Fibroblast of the aortic adventitia (primary cell): ENCODE measurements at places on chromosomes 16 and 17. TPM values are rescaled to one million over a fixed set of nuclear protein-coding genes. Genes with fewer than 3 reads are reported as not detected.

WNT9B gene
- total RNA-seq = 0.09 TPM in 1 of 2 replicates, not detected in the other

GRCh38 chr16:69384974-69385373, 833 bp downstream of the TERF2 start:
- no peak for DNase-seq

GRCh38 chr17:79156463-79157095, 82.0 kb downstream of the ENGASE start:
- no peak for DNase-seq

KCNG4 gene
- total RNA-seq = not detected in 2 replicates

TMEM219 gene
- total RNA-seq = 57.3 and 68.0 TPM in 2 replicates

NOXO1 gene
- not detected in 2 replicates for total RNA-seq
